Foreskin melanocyte (primary cell): ENCODE measurements at places on chromosomes 6 and 20.

DNA sequence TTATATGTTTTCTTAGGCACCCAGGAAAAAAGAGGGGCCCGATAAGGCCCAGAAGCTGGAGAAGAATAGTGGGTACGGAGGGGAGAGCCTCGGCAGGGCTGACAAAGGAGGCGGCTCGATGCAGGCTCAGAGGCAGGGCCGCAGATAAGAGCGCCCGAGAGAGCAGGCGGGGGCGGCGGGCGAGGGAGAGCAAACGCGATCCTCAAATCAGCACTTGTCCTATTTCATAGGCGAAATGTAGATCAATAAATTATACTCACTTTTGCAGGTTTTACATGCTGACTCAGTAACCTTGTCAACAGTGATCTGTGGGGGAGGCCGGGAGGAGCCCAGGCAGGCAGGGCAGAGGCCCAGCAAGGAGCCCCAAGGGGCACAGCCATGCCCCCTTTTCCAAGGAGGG, 42.6 kb downstream of the GRM4 start:
- no peak for DNase-seq

- DNase-seq = peak; percentile 68
These were observed 297.4 kb downstream of the THBS2 start for GRCh38 chr6:168956141-168956838.

DNA sequence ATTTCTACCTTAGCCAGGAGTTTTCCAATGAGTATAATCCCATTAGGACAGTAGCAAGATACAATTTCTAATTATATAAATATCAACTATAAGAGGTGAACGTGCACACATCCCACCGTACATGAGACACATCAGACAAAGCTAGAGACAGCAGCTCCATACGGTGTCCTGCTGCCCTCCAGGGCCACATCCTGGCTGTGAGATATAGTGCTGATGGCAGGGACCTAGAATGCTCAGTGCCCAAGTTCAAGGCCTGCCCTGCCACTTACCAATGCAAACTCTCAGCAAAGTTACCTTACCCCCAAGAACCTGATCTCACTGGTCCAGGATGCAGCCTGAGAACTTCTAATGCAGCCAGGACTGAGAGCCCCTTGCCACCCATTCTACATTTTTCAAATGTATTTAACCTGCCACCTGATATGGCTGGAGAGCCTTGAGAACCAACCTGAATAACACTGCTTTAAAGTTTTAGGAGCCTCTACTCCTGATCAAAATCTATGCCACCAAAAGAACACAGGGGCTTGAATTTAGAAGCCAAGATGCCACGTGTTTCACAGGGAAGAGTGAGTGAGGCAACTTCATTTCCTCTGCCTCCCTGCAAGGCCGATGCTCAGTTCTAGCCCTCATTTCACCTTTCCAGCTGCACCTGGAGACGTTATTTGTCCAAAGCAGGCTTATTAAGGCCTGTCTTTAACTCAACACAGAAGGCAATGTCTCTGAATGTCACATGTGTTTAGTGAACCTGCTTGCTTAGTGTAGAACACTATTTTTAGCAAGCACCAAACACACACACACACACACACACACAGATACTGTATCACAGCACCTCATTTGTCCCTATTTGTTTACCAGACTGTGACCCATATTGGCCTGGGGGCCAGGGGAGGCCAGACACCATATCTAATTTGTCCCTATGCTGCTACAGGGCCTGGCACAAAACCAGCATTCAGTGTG, 6.1 kb downstream of the NFATC2 start:
- DNase-seq = no peak

GRCh38 chr6:158439255-158439654, 120.6 kb upstream of the TMEM181 start:
- DNase-seq = no peak

GRCh38 chr20:45583502-45583901, 4.4 kb upstream of the WFDC8 start:
- DNase-seq = no peak

- no peak for DNase-seq
These were observed 74.6 kb downstream of the AIG1 start for GRCh38 chr6:143135325-143135724.

DNA sequence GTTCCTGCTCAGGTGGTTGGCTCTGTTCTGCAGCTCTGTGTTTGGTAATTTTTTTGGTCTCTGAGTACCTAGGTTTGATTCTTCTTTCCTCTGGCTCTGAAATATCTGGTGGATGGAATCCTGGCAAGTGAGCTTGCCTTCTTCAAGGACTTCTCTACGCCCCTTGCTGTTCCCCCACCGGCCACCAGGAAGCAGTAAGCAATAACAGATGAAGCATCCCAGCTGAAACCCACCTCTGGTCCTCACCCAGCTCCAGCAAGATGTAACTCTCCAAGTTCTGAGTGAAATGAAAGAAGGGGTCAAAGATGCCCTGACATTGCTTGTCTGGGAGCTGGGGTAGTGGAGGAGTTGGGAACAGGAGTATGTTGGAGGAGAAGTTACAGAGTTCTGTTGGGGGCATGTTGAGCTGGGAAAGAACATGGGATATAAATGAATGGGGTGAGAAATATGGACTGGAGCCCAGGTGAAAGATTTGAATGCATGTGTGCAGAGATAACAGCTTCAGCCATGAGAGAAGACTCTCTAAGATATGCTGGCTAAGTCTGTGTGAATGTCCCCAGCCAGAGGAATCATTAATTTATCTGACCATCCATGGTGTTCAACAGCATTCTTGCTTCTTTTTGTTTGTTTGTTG, 51.3 kb upstream of the GLP1R start:
- no peak for DNase-seq

GRCh38 chr6:155832596-155832995, 377.0 kb upstream of the NOX3 start:
- DNase-seq = peak; percentile 25

DNA sequence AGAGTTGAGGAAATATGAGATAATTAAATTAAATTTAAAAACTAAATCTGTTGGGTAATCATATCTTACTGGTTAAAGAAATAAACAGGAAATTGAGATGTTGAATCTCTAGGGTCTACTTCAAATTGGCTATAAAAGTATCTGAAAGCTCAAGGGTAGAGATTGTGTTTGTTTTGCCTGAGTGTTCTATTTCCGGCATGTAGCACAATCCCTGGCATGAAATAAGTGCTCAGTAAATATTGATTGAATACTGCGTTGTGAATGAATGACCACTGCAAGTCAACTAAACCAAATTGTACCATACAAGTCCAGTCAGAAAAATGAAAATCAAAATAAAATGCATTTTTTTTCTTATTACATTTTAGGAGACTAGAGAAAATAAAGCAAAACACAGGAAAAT, 709.8 kb downstream of the EPM2A start:
- DNase-seq = no peak

DNA sequence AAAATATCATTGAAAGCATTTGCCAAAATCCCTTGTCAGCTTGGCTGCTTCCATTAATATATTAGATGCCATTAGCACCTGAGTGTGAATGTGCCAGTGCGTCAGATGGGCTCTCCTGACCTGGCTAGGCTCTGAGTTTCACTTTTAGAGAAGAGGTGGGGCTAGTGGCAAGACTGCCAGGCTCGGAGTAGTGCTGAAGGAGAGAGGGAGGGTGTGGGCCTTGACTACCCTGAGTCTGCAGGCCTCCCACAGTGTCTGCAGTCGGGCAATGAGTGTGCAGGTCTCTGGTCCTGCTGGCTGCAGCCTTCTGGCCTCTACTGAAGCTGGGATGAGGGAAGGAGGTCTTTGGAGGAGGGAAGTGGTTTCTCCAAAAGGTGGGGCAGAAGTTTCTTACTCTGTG, 34.6 kb upstream of the PNPLA1 start:
- DNase-seq = no peak

DNA sequence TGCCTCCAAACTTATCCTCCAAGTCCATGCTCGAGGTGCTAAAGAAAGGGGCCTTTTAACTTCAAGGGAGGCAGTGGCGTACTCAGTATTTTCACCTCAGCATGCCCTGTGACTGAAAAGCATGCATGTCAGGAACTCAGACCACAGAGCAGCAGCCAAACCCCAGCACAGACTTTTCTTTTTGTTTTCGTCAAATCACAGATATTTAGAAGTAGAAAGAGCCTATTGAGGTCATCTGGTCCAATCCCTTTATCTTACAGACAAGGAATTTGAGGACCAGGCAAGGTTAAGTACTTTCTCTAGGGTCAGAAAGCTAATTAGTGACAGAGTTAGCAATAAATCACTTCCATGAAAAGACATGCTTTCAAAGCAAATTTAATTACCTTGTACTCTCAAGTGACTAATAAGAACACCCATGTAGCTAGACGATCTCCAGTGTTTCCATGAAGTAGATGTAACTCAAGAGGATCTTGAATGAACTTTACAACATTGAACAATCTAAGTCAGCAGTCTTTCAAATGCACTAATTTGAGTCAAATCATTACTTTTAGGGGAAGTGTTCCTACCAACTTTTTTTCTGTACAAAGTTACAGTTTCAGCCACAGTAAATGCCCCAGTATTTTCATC, 35.9 kb downstream of the MOXD1 start:
- peak; percentile 79 for DNase-seq

GRCh38 chr20:20078041-20078440, 25.7 kb downstream of the CFAP61 start:
- DNase-seq = no peak

GRCh38 chr20:31845300-31845863, at the start of gene FOXS1:
Gene FOXS1, minus strand, starts transcription at chr20:31845604. Its CDS starts 62 bp downstream, at chr20:31845542.
- no peak for DNase-seq

GRCh38 chr6:157406661-157407060, 25.7 kb downstream of the ZDHHC14 start:
- no peak for DNase-seq

- no peak for DNase-seq
These were observed 30.2 kb downstream of the ZHX3 start for GRCh38 chr20:41287327-41287726.

GRCh38 chr6:17650656-17651309, 50.7 kb downstream of the FAM8A1 start:
- DNase-seq = no peak

GRCh38 chr20:402496-402885, 5.6 kb upstream of the RBCK1 start:
- DNase-seq = no peak

DNA sequence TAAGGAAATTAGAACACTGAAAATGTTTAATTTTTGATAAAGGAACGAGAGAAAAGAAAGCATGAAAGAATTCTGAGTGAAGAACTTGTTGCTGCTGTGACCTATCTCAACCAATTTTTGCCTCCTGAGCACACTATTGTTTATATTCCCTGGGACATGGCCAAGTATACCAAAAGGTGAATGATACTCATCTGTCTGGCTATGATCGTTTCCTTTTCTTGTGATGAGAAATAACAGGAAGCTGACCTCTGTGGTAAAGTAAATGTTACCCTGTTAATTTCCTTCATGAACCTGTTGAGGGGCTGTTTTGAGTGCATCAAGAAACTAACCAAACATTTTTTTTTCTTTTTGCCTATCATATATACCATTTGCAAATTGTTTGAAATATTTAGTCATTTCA, 69.1 kb downstream of the FIG4 start:
- no peak for DNase-seq

GRCh38 chr20:48054051-48054450, 268.8 kb upstream of the SULF2 start:
- no peak for DNase-seq

GRCh38 chr20:62984666-62985443, 21.9 kb downstream of the BHLHE23 start:
- DNase-seq = no peak

DNA sequence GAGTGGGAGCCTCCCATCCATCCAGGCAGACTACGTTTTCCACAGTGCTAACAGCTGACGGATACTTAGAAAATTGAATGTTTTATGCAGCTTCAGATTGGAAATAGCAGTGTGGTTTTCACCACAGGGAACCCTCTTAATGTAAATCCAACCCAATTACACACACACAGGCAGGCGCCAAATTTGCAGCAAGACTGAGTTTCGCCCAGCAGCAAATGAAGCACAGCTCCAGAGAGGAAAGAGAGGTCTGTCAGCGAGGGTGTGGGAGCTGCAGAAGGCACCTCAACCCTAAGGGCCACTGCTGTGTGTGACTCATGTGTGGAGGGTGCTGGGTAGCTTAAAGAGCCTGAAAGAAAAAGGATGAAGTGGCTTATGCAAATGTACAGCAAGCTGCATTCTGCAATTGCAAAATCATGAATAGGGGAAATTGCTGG, 365.7 kb downstream of the MAFB start:
- no peak for DNase-seq

- no peak for DNase-seq
These were observed 46.9 kb downstream of the TMEM200A start for GRCh38 chr6:130412556-130413290.

GRCh38 chr6:137094411-137095008, 49.7 kb upstream of the IL20RA start:
- peak; percentile 60 for DNase-seq

DNA sequence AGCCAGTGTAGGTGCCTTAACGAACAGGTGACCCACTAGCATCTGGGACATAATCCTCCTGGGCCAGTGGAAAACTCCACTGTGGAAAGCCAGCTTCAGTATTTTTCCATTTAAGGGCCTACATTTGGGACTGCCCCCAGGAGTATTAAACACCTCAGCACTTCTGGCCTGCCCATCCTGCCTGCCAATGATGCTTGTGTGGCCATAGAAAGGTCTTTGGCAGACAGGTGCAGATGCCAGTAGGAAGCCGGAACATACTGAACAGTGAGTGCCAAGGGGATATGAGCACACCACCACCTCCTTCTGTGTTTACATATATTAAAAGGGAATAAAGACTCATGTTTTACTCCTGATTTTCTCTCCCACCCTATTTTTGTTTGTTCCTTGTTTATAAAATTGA, 19.9 kb downstream of the MCM8 start:
- no peak for DNase-seq

GRCh38 chr6:139713900-139714506, 339.6 kb upstream of the CITED2 start:
- peak; percentile 12 for DNase-seq

DNA sequence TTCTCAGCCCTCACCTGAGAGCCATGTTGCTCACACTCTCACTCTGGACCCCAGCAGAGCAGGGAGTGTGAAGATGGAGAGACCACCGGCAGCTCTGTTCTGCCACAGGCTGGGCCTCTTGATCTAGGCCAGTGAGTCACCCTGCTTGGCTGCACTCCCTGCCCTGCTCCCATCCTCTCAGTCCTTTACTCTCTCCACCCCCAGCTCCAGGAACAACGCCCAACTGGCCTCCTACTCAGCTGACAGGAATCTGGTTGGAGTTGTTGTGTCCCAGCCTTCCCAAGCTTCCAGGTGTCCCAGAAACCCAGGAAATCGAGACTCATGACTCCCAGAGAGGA, at the start of gene PSORS1C1:
PSORS1C1 (plus strand) TSS at position 260 of the 338 bp plus-strand sequence. CDS start 14,833 bp downstream, outside the sequence.
- peak; percentile 35 for DNase-seq

- no peak for DNase-seq
These were observed 85.1 kb downstream of the SMOC2 start for GRCh38 chr6:168525926-168526630.
